ENCODE measurements at places on chromosomes 4 and X.

DNA sequence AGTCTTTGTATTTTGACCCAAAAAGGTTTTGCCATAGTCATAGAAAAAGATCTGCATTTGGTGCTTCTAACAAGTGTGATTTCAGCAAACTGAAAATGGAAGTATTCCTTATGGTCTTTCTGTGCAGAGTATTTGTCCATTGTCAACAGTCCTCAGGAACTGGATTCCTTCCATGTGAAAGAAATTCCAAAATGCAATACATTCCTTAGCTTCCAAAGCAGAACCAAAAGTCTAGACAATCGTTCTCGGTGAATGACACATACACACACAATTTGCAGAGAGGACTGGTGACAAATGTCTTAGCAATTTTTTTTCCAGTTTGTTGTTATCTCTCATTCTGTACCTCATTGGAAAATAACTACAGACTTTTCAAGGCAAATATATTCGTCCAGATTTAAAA is 562.2 kb upstream of the SLIT2 start:
- no peak for DNase-seq

DNA sequence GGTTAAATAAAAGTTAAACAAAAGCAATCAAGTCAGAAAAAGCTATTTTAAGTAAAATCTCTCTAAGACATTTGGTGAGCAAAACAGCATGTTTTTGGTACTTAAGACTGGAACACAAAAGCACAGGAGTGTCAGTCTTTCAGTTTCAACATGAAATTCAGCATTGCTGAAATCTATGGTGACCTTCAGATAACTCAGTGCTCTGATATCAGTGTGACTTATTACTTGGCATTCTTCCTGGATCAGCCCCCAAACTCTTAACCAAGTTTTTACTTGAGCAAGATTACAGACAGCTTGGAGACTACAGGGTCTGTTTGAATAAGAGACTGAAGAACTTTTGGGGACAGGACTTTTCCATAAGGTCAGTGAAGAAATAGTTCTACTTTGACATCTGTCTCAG is 437.2 kb downstream of the RAPGEF2 start:
- no peak for DNase-seq

DNA sequence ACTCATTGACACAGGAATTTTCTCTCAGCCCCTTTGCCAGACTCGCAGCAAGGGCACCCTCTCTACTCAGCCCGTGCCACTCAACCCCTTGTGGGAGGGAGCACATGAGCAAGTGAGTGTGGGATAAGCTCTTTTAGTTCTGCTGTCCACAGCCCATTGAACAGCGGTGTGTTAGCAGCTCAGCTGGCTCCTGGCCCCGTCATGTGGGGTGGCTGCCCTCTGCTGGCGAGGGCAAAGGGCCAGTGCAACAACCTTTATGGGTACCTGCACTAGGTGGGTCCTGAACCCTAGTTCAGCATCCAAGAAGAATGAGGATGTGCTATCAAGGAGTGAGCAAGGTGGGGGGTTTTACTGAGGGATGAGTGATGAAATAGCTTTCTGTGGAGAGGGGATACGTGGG is 85.0 kb upstream of the ZNF81 start:
- peak; percentile 12 for DNase-seq

- no peak for DNase-seq
These were observed 6.1 kb upstream of the CYSLTR1 start for GRCh38 chrX:78333521-78333920.

DNA sequence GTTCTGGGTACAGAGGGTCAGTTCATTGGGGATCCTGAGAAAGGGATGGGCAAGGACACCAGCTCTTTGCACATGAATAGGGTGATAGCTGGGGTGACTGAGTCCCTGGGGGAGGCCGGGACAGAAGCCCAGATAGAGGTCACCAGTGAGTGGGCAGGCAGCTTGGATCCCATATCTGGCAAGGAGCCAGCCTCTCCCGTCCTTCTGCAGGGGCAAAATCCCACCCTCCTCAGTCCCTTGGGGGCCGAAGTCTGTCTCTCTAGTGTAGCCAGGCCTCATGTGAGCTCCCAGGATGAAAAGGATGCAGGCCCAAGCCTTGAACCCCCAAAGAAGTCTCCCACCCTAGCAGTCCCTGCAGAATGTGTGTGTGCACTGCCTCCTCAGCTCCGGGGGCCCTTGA is 16.9 kb upstream of the GAGE10 start:
- DNase-seq = no peak

- DNase-seq = no peak
These were observed 51.1 kb upstream of the UGT8 start for GRCh38 chr4:114547340-114548134.

- DNase-seq = no peak
These were observed 230.8 kb downstream of the CFAP299 start for GRCh38 chr4:80566203-80566872.

GRCh38 chrX:155086961-155087735 is 15.8 kb downstream of the BRCC3 start:
- DNase-seq = no peak

- DNase-seq = no peak
These were observed 61.9 kb downstream of the ARHGAP10 start for GRCh38 chr4:147793569-147794313.

DNA sequence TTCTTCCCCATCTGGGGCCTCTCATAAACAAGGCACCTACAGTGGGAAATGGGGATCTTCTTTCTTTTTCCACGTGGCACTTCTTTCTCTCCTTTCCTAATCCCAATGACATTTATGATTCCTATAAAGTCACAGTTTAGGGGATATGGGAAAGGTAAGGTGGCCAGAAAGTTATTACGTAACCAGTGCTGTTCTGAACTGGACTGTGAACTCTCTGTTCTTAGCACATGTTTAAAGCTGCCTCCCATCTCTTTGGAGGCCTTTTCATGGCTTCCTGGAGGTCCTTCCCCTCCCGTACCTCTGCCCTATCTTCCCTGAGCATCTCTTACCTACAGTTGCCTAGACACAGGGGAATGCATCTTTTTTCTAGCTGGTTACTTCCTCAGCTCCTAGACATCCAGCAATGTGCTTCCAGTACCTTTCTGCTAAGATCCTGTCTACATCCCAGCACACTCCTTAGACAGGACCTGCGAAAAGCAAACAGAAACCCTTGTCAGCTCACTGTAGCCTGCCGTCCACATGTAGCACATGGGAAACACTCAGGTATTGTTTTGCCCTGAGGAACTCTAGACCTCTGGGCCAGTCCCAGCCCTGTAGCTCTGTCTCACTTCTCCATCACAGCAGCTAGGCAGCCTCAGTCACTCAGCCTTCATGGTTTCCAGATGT is 195.4 kb downstream of the NWD2 start:
- DNase-seq = no peak

DNA sequence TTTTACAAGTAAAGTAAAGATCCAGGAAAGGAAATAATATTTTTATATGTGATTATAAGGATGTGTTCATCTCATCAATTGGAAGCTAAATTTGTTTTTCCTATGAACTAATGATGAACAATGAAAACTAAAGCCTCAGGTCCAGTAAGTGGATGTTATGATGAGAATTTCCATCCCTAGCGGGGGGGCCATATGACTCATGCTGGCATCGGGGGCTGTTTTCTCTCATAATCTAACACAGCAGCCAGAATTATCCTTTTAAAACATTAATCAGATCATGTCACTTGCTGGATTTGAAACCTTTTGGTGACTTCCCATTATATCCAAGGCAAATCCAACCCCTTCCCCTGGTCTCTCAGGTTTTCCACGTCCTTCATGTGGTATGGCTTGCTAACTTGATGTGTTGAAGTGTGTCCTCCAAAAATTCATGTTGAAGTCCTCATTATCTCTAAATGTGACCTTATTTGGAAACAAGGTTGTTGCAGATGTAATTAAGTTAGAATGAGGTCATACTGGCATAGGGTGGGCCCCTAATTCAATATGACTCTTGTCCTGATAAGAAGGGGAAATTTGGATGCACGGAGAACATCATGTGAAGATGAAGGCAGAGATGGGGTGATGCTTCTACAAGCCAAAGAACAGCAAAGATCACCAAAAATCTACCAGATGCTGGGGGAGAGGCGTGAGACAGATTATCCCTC is 96.8 kb downstream of the AKAP4 start:
- DNase-seq = no peak

- no peak for DNase-seq
These were observed 1.2 kb downstream of the CHIC2 start for GRCh38 chr4:54063229-54063628.

DNA sequence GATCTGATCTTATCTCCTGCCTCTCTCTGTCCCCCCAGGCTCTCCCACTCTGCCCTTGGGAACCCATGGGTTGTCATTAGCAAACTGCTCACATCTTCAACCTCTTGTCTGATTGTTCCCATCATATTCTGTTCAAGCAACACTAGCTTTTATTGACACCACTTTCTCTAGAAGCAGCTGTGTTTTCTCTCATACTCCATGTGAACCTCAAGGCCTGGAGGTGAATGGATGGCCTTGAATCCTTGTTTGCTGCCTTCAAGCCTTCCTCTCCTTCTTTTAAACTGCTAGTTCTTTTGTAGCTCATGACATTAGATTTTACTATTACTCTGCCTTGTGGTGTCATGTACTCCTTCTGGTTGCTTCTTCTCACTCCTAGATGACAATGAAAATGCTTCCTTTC is 149.5 kb upstream of the WDFY3 start:
- no peak for DNase-seq

DNA sequence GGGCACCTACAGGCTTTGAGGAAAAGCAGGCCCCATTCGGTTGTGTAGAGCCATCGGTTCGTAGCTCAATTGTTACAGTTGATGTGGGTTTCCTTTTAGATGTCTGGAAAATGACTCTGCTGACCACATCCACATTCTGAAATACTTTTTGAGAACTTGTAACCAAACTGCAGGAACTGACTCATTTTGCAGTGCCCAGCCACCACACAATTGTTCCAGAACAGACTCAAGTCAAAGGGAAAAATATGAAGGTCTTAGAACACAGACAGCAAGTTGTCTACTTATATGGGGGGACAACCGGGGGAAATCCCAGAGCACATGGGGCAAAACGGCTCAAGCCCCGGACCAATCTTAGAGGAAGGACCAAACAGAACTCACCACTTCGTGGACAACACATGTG is 557.6 kb upstream of the DIPK2B start:
- DNase-seq = peak; percentile 48

DNA sequence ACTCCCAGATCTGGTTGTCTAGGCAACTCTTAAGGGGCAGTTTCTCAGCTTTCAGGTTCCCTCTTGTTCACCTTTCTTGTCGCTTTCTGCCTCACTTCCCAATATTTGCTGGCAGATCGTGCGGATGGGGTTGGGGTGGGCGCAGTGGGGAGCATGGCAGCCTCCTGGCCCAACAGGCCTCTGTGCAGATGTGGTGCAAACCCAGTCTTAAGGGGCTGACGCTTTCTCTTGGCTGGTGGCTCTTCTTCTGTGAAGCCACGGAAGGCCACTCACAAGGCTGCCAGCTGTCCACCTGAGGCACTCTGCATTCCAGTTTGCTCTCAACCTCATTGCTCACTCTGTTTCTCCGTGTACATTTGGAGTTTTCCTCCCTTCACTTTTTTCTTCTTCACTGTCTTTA is 61.7 kb downstream of the NBDY start:
- DNase-seq = no peak

DNA sequence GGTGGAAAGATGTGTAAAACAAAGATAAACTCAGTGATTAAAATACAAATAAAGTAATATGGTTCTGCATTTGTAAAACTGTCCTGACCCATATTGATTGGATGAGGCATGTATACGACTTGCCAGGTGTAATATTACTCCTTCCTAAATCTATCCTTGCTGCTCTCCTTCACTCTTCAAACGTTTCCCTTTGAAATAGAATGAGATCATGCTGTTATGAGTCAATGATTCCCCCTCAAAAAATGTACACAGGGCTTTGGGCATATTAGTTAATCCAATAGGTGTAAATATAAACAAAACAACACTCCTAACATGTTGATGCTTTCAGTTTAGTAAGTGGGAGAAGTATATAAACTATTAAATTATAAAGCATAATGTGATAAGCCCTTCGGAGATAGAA is 117.4 kb upstream of the GPM6A start:
- no peak for DNase-seq

GRCh38 chr4:71400810-71401209 is 62.0 kb downstream of the SLC4A4 start:
- DNase-seq = no peak

- DNase-seq = no peak
These were observed 804.5 kb upstream of the POU3F4 start for GRCh38 chrX:82703551-82703950.

GRCh38 chrX:148268673-148269072 is 231.7 kb upstream of the AFF2 start:
- DNase-seq = no peak

DNA sequence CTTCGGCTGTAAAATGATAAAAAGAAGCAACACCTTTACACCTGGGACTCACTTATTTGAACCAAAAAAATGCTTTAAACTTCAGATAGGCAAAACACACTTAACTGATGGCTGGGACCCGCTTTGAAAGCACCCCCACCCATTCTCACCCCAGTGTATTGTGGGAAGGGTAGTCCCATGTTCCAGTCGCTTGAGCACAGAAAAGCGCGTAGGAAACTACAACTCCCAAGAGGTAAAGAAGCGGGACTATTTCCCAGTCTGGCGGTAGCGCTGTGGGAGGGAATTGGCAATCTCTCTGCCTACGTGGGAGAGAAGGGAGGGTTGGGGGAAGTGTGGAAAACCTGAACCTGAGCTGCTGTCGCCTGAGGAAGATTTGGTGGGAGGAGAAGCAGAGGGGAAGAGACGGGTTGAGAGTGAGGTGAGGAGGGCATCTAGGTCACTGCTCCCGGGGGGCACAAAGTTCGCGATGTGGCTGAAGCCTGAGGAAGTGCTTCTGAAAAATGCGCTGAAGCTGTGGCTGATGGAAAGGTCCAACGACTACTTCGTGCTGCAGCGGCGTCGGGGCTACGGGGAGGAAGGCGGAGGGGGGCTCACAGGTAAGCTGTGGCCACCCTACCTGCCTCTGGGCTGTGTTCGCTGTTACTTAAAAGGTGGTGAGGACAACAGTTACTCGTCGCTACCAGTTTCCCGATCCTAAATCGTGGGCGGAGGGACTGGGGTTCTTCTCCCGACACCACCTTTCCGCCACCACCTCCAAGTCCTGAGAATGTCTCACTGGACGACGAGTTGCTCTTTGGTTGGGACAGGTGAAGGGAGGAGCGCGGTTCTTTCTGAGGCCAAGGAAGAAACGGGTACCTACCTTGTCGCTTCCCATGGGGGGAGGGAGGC is at the start of gene TBC1D8B:
TBC1D8B (plus strand) TSS at position 286 of the 888 bp plus-strand sequence; CDS start at position 467, 181 bp downstream.
- DNase-seq = no peak

- no peak for DNase-seq
These were observed 5.3 kb downstream of the RS1 start for GRCh38 chrX:18666614-18667013.

GRCh38 chr4:141131723-141132071 is 1.6 kb downstream of the RNF150 start:
- DNase-seq = no peak

DNA sequence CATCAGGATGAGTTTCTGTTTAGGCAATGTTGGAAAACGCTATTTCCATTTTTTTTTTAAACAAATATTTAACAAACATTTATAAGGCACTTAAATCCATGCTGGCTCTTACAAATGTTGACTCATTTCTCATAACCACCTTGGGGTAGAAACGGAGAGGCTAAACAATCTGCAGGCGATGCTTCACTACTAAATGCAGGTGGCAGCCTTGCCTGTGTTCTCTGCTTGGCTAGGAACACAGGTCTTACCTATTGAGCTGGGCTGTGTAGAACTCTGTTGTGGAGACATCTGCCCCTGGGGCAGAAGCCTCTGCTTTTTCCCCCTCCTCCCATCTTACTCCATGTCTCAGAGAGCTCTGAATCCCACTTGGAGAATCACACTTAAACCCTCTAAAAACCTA is 1.4 kb upstream of the CXCL1 start:
- DNase-seq = no peak
